Right lobe of liver (tissue), 6 donors: ENCODE measurements at places on chromosomes 16 and 17.

GRCh38 chr17:45646288-45646988, 137.7 kb upstream of the CRHR1 start:
- DNase-seq = no peak

- no peak for DNase-seq
Measured at GRCh38 chr16:11140466-11140865, 115.5 kb downstream of the SOCS1 start.

DNA sequence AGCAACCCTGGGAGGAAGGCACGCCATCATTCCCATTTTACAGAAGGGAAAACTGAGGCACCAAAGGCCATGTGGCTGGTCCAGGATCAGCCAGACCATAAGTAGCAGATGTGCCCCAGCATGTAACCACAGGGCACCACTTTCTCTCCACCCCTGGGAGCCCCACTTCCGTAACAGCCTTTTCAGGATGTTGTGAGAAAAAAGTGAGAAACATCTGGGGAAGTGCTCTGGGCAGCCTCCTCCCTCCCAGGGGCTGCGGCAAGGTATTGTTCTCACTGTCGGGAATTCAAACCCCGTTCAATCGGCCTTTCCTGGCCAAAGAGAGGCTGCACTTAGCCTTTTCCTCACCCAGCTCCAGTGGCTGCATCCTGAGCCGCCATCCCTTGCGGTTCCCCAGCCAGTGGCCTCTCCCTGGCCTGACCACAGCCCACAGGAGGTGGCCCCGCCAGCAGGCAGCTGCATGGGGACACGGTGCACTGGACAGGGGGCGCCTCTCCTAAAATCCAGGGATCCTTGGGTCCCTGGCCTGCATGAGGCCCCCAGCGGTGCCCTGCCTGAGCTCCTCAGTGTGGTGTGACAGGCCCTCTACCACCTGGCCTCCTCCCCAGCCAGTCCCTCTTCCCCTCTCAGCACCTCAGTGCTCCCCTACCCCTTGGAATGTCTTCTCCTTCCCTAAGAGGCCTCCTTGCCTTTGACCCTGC, 5.7 kb upstream of the CDH5 start:
- DNase-seq = no peak

GRCh38 chr17:76593384-76593826, 7.7 kb upstream of the ST6GALNAC2 start:
- no peak for DNase-seq

- DNase-seq = no peak
Measured at GRCh38 chr17:65359016-65359415, 202.4 kb downstream of the AXIN2 start.

DNA sequence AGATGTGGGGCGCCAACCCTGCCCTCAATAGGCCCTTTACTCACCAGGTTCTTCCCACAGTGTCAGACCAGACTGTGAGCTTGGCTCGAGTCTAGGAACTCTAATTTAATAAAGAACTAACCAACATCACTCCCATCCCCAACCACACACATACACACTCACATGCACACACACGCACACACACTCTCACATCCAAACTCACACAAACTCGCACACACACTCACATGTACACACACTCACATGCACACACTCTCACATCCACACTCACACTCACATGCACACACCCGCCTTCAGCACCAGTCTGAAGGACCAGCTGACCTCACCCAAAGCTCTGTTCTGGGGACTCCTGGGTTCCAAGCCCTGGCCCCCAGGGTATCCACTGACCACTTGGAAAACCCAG, 63.8 kb downstream of the COG7 start:
- DNase-seq = no peak

GRCh38 chr17:42783062-42783790, 2.8 kb downstream of the WNK4 start:
- DNase-seq = no peak

DNA sequence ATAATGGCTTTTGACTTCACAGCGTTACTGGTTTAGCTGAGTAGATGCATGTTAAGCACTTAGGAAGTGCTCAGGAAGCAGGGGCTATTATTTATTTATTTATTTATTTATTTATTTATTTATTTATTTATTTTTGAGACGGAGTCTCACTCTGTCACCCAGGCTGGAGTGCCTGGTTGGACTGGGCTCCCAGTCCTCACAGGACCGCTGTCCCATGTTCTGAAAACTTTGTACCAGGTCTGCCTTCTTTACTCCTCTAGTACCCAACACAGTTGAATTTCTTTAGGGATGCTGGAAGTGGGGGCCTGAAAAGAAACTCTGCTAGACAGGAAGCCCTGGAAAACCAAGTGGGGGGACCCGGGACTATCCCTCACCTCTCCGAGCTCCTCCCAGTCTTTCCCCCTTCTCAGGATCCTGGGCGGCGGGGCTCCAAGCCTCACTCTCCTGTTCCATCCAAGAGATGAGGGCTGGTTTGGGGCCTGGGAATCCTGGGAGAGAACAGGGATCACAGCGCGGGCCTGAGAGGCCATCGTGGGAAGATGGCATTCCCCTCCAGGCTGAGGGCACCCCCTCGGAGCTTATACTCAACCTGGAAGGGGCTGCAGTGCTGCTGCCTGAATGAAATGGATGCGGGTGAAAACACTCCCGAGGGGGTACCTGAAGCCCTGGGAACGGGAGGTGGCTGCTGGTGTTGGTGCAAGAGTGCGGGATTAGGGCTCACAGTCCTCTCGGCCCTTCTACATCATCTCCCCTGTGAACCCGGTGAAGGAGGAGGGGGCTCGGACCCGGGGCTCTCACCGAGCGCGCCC, 674 bp downstream of the ZNF688 start:
- peak; percentile 52 for DNase-seq

- DNase-seq = no peak
Measured at GRCh38 chr16:22973522-22973921, 159.6 kb downstream of the HS3ST2 start.

DNA sequence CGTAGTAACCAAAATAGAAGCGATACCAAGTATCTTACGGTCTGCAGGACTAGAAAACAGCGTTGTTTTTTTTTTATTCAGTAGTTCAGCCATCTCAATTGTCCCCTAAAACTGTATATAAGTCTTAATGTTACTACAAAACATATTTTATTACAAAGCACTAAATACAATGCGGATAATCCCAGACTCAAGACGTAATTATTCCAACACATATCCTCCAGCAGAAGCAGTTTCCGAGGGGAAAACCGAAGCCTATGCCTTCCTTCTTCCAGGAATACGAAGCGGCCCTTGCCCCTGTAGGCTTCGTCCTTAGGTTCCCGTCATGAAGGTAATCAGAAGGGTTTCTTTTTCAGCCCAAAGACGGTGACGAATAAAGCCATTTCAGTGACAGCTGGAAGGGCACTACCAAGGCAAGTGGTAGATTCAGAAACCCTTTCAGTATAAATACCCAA, 2.3 kb downstream of the TMEM107 start:
- no peak for DNase-seq

DNA sequence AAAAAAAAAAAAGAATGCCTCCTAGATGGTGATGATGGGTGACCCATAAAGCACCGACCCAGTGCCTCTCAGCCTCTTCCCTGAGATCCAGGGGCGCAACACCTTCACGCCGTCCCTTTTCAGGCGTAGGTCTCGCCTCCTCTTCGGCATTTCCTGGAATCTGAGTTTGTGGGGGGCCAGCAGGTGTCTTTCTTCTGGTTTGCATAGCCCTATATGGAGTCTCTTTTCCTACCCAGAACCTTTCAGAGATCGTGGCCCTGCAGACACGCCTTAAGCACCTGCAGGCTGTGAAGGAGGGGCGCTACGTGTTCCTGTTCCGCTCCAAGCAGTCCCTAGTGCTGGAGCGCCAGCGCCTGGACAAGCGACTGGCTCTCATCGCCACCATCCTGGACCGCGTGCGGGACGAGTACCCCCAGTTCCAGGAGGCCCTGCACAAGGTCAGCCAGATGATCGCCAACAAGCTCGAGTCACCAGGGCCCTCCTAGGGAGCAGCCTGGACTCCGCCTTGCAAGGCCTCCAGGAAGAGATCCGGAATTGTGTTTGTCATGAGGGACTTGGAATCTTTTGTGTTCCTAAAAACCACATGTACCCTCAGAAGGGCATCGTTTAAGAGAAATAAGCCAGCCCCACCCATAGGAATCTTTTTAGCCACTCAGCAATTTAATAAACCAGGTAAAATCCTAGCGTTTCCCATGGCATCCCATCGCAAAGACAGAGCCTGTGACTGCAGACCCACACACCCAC, 1.9 kb upstream of the GAA start:
- no peak for DNase-seq

DNA sequence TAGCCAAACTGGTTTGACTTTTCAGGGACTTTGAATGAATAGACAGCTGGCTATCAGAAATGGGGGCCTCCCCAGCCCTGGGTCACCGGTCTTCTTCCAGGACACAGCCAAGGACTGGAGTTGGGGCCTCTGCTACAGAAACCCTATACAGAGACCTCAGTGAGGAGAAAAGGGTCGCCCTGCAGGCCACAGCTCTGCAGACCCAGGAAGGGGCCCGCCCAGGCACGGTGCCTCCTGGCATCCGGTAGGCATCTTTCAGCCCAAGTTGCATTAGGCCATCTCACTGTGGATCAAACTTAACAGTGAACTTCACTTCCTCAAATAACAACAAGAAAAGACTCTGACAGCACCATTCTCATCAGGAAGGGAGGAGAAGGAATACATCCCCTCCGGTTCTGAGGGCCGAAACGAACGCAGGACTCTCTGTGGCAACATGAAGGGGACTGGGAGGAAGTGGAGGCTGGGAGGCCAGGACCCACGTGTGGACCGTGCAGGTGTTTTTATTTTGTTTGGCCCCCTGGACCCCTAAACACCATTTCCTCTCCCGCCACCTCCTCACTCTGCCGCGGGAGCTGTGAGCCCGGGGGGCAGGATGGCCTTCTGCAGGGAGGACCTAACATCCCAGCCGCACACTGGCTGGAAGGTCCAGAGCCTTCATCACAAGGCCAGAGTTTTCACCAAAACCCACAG, 7.2 kb downstream of the SLC38A10 start:
- DNase-seq = no peak

- DNase-seq = no peak
Measured at GRCh38 chr16:15031586-15031985, 24.3 kb downstream of the NTAN1 start.

DNA sequence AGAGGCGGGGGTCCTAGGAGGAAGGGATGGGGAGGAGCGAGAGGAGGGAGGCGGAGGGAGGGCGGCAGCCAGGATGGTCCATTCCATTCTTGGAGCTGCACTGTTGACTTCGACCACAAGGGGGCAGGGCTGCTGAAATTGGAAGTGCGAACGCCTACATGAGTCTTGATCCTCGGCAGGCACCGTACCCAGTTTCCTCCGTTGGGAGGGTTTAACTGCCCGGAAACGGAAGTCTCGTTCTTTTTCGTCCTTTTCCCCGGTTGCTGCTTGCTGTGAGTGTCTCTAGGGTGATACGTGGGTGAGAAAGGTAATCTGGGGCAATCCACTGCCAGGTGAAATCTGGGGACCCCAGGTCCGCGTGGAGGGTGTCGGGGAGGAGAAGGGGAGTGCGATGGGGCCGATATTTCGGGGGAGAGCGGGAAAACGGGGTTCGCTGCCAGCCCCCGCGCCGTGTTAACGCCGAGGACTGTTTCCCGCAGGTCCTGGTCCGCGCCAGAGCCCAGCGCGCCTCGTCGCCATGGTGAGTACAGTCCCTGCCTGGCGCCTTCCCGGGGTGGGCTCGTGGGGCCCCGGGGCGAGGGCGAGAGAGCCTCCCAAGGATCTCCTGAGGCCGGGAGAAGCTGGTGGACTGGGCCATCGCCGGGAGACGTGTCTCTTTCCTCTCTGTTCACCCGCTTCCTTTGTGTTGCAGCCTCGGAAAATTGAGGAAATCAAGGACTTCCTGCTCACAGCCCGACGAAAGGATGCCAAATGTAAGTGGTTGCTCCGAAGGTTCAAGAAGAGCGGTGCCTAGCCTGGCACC, at the start of gene RPL38:
Gene RPL38 (plus strand): TSS at position 240 of the 802 bp plus-strand sequence. CDS start 278 bp downstream, at position 518.
- DNase-seq = peak; percentile 96

GRCh38 chr17:72804949-72805707, 287.4 kb downstream of the SLC39A11 start:
- no peak for DNase-seq

GRCh38 chr16:178668-179015, 1.6 kb upstream of the HBQ1 start:
- DNase-seq = no peak

DNA sequence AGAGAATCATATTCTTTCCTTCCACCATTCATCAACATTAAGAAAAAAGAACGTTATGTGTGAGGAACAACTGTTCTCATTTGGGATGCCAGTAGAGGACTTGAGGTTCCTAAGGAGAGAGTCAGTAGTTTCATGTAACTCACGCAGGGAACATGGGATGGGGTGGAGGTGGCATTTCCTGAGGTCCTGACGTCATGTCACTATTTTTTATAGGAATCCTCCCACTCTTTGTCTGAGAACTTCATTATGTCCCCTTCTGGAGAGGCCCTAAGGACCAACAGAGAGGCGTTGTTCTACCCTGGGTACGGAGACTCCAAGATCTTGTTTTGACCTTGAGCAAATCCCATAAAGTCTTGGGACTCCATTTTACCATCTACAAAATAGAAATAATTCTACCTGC, 211.7 kb upstream of the SOX9 start:
- DNase-seq = no peak

DNA sequence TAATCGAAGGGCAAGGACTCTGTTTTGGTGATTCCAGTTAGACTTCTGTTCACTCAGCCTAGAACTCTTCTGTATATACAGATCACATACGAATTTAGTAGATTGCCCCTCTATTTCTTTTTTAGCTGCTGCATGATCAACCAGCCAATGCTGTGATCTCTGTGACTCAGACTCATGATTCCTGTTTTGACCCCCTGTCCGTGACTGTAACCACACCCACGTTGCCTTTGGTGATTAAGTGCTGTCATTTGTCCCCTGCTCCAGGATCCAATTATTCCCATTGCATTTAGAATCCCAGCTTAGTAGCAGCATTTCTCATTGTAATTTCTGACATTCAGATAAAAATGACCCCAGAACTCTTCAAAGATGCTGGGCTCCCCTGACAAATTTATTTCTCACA, 545.7 kb downstream of the NPIPA7 start:
- no peak for DNase-seq

GRCh38 chr17:19388791-19389785, 2.1 kb upstream of the MFAP4 start:
- peak; percentile 57 for DNase-seq

- DNase-seq = peak; percentile 57
Measured at GRCh38 chr16:86508947-86509758, 1.2 kb upstream of the FOXF1 start.

- no peak for DNase-seq
Measured at GRCh38 chr17:33983824-33984574, 271.1 kb upstream of the CCL2 start.

DNA sequence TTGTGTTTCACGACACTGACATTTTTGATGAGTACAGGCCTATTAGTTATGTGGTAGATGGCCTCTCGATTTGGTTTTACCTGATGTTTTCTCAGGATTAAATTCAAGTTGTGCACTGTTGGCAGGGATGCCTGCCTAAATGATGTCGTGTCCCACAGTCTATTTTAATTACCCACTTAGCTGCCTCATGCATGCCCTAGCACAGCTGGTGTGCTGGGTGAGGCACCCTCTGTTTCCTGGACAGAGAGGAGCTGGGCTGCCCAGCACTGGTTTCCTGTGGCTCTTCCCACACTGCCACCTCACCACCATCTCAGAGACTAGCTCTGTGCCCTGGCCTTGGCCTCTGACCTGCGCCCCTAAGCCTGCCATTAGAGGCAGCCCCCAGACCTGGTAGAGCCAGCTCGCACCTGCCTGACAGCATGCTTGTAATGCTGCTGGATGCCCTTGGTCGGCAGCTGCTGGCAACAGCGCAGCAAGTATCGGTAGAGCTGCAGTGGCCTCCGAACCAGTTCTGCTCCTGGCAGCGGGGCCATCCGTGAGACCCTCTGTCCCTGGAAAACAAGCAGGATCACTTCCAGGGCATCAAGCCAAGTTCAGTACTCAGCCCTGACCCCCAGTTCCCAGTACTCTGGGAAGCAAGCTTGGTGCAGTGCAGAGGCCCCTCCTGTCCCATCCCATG, 10.9 kb downstream of the LYRM9 start:
- DNase-seq = no peak
